ENCODE measurements at places on chromosomes 4 and X.

- DNase-seq = no peak
These were observed 217.2 kb upstream of the BOD1L1 start for GRCh38 chr4:13844740-13845139.

DNA sequence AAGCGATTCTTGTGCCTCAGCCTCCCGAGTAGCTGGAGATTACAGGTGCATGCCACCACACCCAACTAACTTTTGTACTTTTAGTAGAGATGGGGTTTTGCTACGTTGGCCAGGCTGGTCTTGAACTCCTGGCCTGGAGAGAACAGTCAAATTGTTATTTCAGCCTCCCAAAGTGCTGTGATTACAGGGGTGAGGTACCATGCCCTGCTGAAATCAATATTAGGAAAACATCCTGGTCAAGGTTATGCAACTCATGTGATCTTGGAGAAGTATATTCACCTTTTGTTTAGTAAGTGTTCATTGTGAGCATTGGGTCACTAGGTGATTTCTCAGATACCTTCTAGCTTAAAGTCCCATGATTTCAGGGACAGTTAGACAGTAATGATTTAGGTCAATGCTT, 167.8 kb downstream of the AASDH start:
- no peak for DNase-seq

DNA sequence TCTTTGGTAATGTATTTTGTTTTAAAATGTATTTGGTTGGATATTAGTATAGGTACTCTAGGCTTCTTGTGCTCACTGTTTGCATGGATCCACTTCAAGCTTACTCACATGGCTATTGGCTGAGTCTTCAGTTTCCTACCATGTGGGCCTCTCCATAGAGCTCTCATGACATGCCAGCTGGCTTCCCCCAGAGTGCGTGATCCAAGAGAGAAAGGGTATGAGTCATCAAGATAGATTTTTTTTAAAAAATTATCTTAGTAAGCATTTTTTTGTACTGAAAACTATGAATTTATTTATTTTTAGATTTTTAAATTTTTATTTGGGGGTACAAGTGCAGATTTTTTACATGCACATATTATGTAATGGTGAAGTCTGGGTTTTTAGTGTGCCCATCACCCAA, 219.1 kb upstream of the AMOT start:
- DNase-seq = no peak

- DNase-seq = no peak
These were observed 37.4 kb upstream of the SMIM10L2A start for GRCh38 chrX:135384161-135384836.

- DNase-seq = no peak
These were observed 257.4 kb downstream of the CFAP299 start for GRCh38 chr4:80592950-80593349.

- no peak for DNase-seq
These were observed 600 bp downstream of the RADX start for GRCh38 chrX:106612393-106612763.

- no peak for DNase-seq
These were observed 170.6 kb upstream of the EDNRA start for GRCh38 chr4:147310312-147310711.

DNA sequence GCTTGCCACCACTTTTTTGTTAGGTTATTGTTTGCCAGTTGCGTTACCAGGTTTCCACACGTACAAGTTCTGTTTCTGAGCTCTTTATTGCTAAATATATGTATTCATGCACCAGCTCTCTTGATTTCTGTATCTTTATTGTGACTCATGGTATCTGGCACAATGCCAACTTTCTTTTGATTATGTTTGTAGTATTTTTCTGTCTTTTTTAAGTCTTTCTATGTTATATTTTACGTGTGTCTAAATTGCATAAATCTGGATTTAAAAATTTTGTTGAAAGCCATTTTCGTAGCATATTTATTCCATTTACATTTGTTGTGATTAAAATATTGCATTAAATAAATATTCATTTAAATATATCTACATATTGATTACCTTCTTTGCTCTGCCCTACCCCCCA, 73.8 kb downstream of the KDM6A start:
- DNase-seq = no peak

- no peak for DNase-seq
These were observed 86.9 kb downstream of the TMEM164 start for GRCh38 chrX:110089656-110090403.

DNA sequence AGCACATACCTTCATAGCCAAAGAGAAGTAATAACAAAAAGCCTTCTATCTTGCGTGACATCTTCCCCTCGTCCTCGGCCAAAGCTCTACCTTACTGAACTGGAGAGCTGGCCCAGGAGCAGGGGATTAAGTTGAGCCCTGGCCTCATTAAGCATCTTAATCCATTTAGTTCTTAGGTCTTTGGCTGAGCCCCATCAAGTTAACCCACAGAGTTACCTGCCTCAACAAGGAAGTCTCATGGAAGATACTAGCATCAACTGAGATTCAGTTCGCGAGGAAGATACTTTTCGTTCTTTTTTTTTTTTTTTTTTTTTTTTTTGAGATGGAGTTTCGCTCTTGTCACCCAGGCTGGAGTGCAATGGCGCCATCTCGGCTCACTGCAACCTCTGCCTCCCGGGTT, at the start of gene RS1:
TSS of gene RS1 (minus strand) at position 101 of the 400 bp plus-strand sequence. CDS start at position 61, 40 bp downstream.
- DNase-seq = no peak

GRCh38 chrX:71586929-71587328, 8.7 kb downstream of the GCNA start:
- DNase-seq = no peak

GRCh38 chr4:149572716-149573115, 242.9 kb downstream of the IQCM start:
- DNase-seq = no peak

DNA sequence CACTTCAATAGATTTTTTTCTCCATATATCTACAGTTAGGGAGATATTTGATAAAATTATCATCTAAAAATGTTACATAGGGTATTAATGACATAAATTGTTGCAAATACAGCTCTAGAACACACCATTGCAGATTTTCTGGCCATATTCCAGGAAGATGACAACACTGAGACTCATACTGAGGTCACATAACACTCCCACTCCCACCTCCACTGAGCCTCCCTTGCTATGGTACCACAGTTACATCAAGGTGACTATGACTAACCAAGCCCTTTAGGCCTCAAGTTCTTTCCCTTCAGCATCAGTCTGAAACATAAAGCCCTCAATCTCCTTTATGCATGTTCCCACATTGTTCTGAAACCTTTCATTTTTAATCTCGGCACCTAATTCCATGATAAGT, 932.0 kb upstream of the IGFBP7 start:
- no peak for DNase-seq
